ENCODE measurements at places on chromosomes 13 and 19.
A peak's percentile ranks its signal among the peaks of the same experiment; 100 is the strongest.

DNA sequence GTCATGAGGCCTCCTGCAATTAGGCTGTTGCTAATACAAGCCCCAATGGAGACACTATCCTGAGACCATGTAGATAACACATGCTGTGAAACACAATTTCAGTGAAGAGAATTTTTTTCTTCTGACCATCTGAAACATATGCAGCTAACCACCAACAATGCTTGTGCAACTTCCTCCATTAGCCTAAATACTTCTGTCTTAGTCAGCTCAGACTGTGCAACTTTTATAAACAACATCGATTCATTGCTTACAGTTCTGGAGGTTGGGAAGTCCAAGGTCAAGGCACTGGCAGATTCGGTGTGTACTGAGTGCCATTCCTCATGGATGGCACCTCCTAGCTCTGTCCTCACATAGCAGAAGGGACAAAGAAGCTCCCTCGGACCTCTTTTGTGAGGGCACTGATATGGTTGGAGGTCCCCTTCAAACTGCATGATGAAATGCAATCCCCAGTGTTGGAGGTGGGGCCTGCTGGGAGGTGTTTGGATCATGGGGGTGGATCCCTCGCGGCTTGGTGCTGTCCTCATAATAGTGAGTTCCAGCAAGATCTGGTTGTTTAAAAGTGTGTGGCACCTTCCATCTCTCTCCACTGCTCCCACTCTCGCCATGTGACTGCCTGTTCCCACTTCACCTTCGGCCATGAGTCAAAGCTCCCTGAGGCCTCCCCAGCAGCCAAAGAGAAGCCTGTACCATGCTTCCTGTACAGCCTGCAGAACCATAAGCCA, 27.7 kb downstream of the STK24 start:
- DNase-seq, result no peak

- no peak for DNase-seq
Observed at GRCh38 chr13:113588394-113589111, 4.0 kb downstream of the TFDP1 start.

DNA sequence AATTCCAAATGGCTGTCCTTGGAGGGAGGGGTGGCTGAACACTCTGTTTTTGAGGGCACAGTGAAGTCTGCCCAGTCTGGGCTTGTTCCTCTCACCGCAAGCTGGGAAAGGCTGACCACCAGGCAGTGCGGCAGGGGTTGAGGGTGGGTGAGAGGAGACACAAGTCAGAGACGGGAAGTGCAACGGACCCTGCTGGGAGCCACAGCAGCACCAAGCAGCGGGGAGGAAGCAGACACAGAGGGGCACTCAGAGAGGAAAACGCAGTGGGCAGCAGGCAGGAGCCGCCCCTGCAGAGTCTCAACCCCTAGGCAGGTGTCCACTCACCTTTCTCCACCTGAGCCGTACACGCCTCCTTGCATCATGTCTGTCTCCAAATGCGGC, 15.6 kb downstream of the AKAP8L start:
- DNase-seq, result no peak

- DNase-seq, result peak; percentile 20
Observed at GRCh38 chr13:112343591-112343990, 32.6 kb upstream of the SPACA7 start.

DNA sequence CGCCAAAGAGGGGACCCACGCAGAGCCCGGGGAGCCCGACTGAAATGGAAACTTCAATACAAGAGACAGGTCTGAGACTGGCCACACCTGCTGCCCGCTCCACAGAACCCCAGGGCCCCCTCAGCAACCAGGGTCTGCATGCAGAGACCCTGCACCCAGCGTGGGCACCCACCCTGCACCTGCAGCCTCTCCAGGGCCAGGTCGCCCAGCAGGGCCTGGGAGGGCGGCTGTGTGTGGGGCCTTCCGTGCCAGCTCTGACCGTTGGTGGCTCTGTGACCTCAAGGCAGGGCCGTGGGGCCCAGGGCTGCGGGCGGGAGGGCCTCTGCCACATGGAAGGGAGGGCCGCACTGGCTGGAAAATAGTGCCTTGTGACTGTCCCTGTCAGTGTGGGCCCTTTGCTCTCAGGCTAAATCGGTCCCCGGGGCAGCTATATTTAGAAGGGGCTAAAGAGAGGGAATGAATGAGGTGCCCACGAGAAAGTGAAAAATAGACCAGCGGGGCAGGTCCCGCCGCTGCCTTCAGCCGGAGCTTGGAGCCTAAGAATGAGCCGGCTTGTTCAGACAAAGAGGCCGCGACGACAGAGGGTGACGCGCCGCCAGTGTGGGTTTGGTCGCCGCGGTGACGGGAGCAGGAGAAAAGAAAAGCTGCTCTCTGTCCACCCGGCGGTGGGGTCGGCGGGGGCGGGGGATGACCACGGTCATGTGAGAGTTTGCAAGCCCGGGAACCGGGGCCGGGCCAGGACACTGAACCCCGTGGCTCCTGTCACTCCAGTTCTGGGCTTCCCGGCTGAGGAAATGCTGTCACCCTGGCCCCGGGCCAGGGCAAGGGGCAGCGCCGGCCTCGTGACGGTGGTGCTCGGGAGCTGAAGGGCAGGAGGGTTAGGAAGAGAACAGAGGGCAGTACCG, 70.5 kb downstream of the GADD45B start:
- no peak for DNase-seq

DNA sequence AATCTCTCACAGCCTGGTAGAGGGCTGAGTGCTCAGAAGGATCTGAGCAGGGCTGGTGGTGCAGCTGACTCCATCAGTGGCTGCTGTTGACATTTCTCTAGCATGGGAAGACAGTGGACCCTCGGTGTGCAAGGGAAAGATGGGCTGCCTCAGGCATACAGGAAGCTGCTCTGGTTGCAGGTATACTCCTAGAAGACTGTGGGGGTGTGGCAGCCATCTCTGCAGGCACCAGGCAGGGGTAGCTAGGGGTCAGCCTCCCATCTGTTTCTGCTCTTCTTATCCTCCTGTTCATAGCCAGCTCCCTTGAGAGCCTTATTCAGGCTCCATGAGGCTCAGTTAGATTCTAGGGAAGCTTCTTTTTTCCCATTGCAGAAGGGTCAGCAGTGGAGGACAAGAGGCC, 475.5 kb downstream of the TSHZ3 start:
- DNase-seq, result no peak

DNA sequence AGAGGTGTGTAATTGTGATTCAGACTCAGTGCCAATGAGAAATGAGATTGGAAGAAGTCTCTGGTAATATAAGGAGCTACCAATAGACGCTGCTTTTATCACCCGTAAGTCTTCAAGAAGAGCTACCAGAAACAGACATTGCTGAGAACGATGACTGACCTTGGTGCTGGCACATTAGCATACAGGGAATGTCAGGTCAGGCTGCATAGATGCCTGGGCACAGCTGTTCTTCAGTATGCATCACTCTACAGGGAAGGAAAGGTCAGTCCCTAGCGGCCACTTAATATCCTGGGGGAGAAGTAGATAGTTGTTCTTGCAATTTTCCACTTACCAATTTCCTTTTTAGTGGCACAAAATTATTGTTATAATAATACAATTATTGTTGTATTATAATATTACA, 380.4 kb downstream of the PCDH9 start:
- DNase-seq, result no peak

DNA sequence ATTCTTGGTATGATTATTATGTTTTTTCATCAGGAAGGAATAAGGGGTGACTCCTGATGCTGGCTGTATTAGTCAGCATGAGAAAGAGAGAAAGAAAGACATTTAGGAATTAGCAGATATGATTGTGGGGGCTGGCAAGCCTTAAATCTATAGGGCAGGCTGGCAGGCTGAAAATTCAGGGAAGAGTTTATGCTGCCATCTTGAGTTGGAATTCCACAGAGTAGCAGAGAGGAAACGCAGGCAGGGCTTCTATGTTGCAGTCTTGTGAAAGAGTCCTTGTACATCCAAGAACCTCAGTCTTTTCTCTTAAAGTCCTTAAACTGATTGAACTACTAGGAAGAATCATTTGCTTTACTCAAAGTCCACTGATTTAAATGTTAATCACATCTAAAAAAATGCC, 262.7 kb upstream of the SLC10A2 start:
- no peak for DNase-seq

DNA sequence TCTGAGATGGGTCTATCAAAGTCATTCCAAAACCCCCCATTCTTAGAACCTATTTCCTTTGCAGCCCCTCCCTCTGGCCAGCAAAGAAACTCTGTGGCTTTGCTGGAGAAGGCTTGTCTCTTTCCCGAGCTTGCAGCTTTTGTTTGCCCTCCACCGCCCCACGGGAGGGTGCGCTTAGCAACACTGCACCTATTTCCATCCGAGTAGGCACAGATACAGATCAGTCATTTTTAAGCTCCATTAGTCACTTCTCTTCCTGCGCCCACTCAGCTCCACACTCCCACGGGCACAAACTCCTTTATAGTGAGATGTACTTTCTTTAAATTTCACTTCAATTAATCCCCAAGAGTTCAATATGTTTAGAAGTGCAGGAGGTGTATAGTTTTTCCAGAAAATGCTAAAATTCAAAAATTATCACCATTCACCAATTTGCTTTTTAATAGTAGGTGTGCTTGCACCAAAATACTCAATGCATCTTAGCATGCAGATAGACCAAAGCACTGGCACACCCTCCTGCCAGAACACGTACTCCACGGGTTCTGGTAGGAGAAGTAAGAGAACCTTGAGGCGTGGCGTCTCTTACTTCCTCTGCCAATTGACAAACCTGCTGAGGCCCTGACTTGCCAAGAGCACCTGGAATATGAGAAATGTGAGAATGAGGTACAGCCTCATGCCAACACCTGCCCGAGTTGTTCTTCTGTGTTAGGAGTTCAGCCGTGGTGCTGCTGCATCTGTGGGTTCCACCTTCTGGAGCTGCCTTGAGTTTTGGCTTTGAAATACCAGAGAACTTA, 183.7 kb downstream of the TEX29 start:
- DNase-seq, result no peak

GRCh38 chr13:44230736-44231135, 142.9 kb upstream of the SERP2 start:
- no peak for DNase-seq

- no peak for DNase-seq
Observed at GRCh38 chr13:74006666-74007065, 127.5 kb downstream of the KLF12 start.
